ENCODE measurements at places on chromosomes 7 and 10.

DNA sequence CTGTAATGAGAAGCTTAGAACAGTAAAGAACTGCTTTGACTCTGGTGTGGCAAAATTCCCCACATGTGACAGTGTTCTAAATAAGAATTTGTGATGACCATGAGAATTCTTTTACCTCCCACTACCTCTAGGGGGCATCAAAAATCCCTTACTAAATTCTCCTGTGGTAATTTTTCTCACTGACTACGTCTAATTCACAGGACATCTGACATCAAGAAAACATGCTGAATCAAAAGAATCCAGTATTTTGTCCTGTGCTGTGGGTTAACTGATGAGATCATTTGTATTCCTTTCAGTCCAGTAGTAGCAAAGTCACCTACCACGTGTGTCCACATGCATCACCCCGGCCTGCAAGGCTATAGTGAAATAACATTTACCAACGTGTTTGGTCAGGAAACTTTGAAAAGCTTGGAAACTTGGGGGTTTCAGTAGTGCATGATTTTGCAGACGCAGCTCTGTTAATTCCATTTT is 103.8 kb downstream of the ATE1 start:
- DNase-seq: no peak

- no peak for DNase-seq
Observed at GRCh38 chr10:111990734-111991133, 192.8 kb downstream of the GPAM start.

DNA sequence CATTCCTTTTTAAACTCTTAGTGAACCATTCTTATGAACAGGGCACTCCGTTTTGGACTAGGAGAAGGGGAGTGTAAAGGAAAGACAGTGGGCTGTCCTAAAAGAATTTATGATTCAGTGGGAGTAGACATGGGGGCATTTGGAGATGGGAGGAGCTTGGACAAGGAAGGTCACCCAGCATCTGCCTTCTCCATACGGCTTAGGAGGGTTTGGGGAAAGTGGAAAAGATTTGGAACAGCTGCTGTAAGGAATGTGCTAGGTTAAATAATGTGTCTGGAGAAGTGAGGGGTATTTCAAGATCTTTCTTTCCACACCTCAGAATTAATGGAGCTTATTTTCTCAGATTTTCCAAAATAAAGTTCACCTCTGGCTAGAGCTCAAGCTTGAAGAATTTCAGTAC is 24.0 kb downstream of the SLC35G1 start:
- no peak for DNase-seq

GRCh38 chr7:36898186-36898585 is 173.9 kb upstream of the AOAH start:
- no peak for DNase-seq

DNA sequence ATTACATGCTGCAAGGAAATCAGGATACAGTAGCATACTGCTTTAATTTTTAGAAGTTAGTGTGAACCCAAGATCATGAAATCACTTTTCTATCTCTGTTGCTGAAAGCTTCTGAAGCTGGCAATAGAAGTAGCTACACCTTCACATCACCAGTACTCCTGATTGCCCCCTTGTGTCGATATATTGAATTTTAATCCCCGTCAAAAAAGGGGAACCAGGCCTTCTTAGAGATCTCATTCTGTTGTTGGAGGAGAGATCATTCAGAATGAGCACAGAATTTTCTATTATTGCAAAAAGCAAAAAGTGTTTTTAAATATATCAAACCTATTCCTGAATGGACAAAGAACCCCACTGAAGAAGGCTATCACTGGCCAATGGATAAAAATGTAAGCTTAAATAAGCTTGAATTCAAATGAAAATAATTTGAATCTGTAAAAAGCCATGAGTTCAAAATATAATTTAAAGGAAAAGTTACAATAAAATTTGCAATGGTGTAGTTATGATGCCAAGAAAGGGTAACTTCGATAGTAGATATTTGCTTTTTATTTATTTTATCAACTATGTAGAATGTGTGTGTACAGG is 39.7 kb upstream of the TEX47 start:
- DNase-seq: no peak

DNA sequence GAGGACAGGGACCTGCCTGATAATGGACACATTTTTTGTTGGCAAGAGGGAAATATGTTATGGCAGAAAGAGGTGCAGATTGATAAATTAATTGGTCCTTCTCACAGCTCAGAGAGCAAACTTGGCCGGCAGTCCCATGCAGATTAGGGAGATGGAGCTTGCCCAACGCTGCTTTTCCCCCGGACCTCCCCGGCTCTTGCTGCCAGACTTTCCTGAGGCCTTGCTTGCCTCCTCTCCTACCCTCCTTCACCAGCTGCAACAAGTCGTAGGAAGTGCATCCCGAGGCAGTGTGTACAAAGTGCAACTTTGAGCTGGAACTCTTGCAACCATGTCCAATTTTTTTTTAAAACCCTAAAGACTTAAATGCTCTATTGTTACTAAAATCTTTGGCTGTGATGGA is 215.5 kb downstream of the LRMDA start:
- DNase-seq: no peak

DNA sequence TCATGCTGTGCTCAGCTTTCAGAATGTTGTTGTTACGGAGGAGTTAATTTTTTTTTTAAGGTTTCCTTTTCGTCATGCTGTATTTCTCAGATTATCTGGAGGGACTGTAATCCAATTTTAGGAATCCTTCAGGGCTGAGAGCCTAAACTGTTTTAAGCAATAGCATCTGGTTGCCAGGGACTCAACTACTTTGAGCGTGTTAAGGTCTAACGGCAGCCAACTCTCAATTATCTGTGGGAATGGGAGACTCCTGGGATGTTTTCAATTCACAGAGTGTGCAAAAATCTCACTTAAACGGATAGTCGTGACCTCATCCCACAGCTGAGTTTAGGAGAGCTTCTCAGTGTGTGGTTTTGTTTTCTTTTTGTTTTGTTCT is 291.7 kb downstream of the AUTS2 start:
- no peak for DNase-seq
